Activated CD8-positive, alpha-beta memory T cell treated with anti-CD3 and anti-CD28 coated beads for 24 hours (primary cell): ENCODE measurements at places on chromosomes 4 and X.

- DNase-seq, result no peak
Observed at GRCh38 chrX:88560673-88561330, 186.2 kb upstream of the CPXCR1 start.

- no peak for DNase-seq
Observed at GRCh38 chr4:76569225-76569624, 134.2 kb downstream of the SHROOM3 start.

DNA sequence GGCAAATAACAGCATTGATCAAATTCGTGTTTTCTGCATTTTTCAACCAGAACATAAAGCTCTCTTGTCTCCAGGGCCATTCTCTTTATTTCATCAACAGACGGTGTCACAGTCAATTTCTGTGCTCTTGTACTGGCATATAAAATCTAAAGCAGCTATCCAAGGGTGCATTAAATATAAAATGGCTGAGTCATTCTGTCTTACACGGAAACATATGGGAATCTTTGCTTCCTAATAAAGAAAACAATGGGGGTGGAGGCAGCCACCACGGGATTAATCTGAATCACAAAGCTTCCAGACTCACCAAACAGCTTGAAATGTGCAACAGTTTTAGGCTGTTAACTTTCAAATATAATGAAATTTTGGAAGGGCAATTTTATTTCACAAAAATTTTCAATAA, 132.6 kb downstream of the IL15 start:
- no peak for DNase-seq

DNA sequence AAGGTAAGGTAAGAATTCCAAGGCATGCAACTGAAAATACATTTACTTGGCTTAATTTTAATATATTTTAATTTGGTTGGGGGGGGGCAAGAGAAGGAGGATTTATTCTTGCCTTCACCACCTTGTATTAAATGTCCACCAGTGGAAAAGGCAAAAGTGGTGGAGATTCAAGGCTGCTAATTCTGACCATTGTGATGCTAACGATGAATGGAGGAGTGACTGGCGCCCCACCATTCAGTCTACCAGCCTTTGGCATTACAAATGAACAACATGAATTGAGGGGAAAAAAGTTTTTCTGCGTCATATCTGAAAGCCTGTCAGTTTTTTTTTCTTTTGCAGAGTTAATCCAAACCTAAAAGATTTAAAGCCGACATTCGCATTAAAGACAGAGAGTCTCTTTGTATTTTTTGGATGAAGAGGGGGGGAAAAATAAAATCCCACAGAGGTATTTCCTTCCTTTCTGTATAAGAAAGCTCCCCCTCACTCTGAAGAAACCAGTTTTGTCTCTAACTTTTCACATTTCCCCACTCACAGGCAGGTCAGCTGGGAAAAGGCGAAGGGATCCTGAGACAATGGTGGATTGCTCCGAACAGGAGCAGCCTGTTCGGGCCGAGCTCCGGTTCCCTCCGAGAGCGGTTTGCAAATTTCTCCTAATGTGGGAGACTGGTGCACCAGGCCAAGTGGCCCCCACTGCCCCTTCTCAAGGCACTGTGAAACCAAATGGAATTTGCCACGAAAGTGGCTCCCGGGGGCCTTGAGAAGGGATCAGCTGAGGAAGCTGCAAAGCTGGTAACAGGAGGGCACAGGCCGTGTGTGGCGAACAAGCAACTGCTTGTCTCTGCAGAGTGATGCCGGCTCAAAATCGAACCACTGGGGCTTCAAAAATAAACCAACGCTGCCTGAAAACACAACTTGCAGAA, 28.1 kb downstream of the SHISA3 start:
- DNase-seq, result no peak

- DNase-seq, result no peak
Observed at GRCh38 chrX:104270916-104271512, 16.3 kb upstream of the ESX1 start.

DNA sequence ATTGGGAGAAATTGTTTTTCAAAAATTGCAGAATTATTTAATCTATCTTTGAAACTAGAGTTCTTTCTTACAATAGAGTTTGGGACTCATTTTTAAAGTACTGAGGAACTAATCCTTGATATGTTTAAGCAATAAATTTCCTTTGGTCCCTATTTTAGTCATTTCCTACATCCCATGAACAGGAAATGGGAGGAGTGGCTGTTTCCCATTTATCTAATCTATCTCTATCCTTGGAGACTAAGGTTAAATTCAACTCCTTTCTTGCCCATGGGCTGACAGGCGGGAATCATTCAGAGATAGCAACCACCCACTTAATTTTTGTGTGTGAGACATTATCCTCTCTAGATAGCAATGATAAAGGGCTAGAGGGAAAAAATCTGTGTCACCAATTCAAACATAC, 131.6 kb upstream of the EMCN start:
- no peak for DNase-seq

GRCh38 chrX:154603438-154604430, 15.3 kb downstream of the CTAG1B start:
- no peak for DNase-seq

DNA sequence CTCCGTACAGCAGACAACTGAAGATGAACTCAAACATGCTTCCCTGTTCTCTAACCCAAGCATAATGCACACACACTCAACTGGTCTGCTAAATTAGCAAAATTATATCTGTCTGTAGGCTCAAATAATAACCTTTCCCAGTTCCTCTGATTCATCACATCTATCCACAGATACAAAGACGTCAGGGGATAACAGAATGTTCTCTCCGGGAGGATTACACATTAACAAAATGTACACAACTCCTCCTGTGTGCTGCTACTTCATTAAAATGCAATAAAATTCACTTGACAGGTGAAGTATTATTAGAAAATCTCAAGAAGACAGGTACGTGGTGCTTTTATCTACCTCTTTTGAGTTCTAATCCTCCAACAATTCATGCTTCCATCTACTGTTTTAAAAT, 57.4 kb downstream of the FAT1 start:
- DNase-seq, result no peak

DNA sequence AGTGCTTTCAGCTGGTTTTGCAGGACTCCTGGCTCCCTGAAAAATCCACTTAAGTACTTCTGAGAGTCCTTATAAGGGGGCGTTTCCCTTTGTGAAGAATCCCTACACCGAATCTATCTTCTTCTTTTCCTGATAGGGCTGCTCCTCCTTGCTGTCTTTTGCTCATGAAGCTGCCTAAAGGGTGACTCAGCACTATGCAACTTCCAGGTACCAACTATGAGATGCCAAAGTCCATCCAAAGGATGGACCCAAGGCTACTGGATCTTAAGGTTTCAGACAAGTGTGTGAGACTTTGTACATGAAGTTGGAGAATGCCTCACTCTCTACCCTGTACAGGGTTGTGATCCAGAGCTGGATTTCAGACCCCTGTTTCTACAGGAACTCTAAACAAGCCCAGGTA, 485.0 kb upstream of the FAT1 start:
- no peak for DNase-seq

DNA sequence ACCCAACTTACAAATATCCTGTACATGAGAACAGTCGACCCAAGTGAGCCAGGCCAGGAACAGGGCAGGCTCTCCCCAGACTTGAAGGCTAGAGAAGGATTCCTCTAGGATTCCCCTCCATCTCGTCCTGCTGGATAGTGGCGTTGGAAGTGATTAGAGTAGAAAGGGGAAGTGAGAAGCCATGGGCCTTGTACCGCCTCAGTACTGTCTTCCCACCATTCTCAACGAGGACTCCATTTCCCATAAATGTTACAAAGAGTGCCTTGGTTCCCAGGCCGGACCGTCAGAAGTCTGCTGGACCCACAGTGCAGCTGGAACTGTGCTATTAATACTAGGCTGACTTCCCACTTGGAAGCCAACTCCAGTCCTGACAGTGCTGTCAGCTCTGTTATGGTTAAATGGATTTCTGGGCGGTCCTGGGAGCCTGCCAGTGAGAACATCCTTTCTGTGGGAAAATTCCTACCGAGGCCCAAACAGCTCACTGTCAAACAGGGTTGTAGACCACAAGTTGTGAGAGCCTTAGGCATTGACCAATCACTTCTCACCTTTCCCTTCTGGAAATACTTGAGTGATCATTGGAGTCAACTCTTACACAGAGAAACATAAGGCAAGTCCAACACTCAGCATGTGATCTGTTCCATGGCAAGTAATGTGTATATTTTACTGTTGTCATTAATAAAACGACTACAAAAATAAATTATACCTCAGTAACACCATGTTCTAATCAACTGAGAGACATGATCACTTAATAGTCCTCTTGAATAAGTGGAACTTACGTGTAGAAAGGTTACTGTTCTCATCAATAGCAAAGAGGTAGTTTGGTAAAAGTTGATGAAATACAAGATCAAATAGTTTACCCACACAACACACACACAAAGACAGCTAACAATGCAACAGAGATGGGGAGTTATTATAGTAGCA, 58.4 kb downstream of the AMELX start:
- DNase-seq, result no peak

DNA sequence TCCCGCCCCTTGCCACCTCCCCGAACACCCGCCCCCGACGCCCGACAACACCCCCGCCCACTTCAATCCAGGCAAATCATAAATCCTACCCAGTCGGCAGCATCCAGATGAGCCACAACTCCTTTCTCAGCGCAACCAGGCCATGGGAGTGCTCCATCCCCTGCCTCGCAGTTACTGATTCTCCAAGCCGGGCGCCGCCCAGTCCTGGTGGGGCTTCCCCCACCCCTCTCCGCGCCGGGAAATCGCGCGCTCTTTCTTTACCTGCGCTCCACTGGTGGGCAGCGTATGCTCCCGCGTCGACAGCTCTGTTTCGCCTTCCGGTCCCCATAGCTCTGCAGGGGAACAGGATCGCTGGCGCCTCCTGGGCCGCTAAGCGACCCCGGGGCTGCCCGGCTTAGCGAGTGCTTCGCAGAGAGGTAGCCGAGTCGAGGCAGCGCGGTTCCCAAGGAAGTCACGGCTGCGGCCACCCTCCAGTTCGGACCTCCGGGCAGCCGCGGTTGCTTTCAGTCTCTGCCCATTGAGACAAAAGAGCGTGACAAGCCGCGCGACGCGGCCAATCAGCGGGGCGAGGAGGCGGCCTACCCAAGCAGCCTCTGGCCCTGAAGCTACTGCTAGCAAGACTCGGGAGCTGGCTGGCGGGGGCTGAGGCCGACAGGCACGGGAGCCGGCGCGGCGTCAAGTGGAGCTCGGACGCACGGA, 43.7 kb upstream of the TMSB15B start:
- DNase-seq, result peak; percentile 81

- no peak for DNase-seq
Observed at GRCh38 chr4:140088323-140088967, 65.5 kb downstream of the MAML3 start.
